ENCODE measurements at places on chromosomes 6 and 20.

DNA sequence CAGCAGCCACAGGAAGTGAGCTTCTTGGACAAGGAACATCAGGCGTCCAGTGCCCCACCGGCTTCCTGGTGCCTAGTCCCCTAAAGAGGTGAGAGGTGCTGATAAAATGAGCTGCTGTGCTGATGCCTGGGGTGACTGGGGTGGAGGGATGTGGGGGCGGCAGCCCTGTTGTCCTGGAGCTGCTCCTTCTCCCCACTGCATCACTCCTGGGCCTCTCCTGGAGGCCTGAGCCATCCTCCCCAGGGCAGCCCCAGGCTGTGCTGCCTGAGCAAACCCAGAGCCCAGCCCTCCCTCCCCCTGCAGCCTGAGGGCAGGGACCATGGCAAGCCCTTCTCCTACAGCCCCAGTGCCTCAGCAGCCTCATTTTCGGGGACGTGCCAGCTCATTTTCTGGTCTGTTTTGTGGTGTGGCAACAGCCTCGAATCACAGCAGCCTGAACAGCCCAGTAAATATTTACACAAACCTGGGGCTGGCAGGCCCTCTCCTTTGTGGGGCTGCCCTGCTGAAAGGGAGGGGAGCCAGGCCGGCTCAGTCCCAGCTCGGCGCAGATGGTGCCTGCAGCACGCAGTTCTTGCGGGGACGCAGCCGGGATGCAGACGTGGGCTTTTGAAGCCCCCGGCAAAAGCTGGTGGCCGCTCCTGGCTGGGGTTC is 259.9 kb downstream of the DLL1 start:
- DNase-seq = no peak

GRCh38 chr20:38569747-38570525 is 11.1 kb upstream of the ADIG start:
- no peak for DNase-seq

DNA sequence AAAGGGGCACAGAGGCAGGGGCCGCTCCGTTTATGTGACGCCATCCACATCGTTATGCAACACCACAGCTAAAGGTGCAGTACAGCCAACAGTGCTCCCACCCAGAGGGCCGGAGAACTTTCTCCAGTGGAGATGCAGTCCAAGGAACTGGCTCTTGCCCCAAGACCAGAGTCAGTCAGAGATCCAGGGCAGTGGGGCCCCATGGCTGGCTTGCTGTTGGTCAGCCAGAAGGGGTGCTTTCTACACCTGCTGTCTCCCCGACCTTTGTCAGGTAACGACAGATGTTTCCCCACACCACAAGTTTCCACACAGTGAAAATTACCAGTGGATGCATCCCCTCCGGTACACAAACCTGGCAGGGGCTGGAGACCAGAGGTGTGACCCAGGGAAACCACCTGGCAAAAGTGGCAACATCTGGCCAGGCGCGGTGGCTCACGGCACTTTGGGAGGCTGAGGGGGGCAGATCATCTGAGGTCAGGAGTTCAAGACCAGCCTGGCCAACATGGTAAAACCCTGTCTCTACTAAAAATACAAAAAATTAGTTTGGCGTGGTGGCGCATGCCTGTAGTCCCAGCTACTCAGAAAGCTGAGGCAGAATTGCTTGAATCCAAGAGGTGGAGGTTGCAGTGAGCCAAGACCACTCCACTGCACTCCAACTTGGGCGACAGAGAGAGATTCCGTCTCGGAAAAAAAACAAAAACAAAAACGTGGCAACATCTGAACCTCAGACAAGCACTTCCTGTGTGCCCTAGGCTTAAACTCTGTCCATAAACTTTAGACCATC is 34.9 kb downstream of the UBE2V1 start:
- DNase-seq = no peak

DNA sequence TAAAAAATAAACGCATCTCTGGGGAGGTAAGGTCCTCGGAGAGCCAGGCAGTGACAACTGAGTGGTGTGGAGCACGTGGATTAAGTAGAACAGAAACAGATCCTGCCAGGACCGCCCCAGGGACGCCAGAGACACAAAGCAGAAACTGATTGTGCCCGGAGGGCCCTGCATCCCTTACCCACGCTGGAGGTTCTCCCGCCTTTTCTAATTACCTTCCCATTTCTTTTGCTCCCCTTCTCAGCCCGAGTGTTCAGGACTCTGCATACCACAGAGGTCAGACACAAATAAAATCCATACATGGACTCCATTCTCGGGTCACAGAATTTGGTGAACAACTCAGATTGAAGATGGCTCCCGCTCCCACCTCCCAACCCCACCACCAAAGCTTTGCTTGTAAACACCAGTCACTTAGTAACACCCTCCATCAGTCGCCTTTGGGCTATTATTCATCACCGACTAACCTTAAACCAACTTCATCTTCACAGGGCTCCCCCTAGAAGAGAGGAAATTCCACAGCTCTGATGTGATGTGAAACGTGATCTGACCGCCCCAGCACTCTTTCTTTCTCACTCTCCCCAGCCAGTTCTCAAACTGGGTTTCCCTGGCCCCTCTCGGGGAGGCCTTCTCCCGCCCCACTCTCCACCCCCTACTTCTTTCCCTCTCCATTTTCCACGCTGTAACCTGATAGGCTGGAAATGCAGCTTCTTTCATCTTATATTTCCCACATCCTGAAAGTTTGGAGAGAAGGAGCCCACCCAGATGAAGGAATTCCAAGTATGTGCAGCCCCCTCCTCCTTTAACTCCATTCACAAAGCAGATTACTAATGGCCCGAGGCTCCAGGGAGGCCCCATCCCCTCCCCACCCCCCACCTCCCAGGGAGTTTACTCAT is 32.5 kb upstream of the PIM1 start:
- peak; percentile 68 for DNase-seq

DNA sequence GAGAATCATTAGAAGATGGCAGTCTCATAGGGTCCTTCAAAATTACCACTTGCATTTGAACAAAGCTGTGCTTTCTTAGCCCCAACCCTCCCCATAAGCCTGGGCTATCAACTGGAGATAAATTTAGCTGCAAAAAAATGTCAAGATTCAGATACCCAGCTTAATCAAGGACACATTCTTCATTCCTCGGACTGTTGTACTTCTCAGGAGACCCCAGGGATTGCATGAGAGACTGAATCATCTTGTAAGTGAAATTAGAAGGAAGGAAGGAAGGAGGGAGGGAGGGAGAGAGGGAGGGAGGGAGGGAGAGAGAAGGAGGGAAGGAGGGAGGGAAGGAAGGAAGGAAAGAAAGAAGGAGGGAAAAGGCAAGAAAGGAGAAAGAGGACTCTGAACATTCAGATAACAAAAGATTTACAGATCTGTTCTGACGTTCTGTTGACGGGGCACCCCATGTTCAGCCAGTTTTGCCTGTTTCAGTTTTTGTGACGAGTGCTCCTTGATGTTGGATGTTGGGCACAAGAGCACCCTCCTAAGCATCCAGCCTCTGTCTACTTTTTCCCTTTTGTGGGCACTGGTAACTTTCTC is 498.7 kb downstream of the PREX1 start:
- no peak for DNase-seq

DNA sequence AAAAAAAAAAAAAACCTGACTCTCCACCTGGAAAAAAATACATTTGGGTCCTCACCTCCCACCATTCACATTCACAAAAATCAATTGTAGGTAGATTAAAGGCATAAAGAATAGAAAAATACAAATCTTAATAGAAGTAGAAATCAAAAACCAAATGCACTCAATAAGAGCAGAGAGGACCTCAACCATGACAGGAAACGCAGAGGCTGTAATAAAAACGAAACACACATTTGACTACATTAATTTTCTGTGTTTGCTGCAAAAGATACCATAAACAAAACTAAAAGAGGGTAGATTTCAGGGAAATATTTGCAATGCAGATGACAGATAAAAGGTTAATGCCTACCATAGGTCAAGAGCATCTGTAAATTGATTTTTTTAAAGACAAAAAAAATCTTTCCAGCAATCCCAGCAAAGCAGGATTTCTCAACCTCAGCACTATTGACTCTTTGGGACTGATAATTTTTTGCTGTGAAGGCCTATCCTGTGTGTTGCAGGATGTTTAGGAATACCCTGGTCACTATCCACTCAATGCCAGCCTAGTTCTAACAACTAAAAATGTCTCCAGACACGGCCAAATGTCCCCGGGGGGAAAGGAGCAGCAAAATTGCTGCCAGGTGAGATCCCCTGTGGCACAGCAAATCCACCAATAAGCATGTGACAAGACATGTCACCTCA is 9.1 kb downstream of the ETV7 start:
- no peak for DNase-seq

- no peak for DNase-seq
These were observed 26.1 kb downstream of the RSPO4 start for GRCh38 chr20:976033-976432.

DNA sequence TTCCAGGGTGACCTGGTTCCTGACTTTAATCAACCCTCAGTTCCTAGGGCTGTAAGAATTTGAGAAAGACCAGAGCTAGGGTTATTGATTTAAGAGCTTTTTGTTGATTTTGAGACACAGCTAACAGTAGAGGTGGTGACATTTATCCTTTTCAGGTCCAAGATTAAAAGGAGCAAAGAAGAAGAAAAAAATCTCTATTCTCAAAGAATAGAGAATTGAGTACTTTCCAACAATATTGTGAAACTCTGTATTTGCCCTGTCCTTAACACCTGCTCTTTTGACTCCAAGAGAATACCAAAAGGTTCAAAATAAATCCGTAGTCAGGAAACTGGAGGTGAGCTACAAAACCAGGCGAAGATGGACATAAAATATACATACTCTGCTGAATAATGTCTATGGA is 7.3 kb downstream of the PAQR8 start:
- no peak for DNase-seq

- no peak for DNase-seq
These were observed 3.2 kb downstream of the GNAS-AS1 start for GRCh38 chr20:58847463-58847862.

GRCh38 chr6:44086931-44087574 is 40.2 kb downstream of the MRPL14 start:
- DNase-seq = no peak

GRCh38 chr20:17622086-17622850 is 52.4 kb downstream of the DSTN start:
- no peak for DNase-seq

GRCh38 chr6:7189101-7189758 is 81.5 kb downstream of the RREB1 start:
- no peak for DNase-seq

- DNase-seq = no peak
These were observed 616 bp downstream of the CHMP4B start for GRCh38 chr20:33811776-33812151.

DNA sequence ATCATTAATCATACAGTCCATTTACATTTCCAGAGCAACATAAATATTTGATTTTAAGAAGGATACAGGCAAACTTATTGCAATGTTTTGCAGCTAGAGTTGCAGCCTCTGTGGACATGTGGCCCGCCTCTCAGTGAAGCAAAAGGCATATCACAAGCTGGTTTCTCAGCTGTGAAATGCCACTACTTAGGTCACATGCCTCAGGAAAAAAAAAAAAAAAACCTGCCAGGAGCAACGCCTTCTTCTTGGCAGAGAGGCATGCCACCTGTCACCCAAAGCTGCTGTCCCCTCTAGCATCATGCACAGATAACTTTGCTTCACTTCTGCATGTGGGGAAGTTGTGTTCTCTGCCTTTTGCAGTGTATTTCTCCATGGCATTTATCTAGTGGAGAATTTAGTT is 18.5 kb downstream of the GRM1 start:
- no peak for DNase-seq

DNA sequence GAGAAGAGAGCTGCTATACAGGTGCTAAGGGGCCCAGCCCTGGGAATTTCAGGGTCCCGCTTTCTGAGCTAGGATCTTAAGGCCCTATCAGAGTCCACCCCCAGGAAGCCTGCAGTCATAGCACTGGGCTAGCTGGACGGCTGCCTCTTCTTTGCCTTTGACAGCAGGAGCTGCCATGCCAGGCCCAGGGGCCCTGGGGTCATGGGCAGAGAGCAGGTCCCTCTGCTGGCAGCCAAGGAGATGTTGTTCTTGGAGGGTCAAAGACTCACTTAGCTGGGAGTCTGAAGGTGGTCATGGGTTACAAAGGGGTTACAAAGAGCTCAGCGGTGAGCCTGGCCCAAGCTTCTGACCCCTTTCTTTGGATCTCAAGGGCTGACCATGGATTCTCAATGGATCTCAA is 52.7 kb downstream of the RPP21 start:
- no peak for DNase-seq

DNA sequence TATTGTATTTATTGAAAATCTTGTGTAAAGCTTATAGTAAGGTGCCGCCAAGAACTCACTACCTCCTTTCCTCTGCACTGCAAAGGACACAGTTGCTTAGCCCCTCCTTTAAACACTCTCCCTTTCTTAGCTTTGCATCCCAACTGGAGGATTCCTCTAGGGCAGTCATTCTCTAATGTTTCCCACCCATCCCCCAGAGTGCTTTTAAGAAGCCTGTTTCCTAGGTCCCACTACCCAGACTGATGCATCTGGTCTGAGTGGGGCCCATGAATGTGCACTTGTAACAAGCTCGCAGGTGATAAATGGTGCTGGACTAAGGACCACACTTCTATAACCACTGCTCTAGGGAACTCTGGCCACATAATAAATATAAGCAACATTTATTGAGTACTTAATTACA is 55.2 kb downstream of the B4GALT5 start:
- no peak for DNase-seq

DNA sequence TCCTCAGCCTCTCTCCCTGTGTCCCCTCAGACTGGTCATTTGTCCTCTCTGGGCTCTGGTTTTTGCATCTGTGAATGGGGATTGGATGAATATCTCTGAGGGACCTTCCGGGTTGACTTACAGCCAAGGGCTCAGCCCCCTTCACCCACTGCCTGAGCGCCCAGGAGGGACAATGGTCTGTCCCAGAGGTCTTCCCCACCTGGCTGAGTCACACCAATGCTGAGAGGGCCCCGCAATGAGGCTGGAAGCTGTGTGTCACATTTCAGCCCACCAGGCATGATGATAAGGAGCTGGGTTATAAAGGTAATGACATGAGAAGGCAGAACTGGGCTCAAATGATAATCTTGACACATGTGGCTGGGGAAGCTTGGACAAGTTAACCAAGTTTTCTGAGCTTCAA is 70.5 kb downstream of the TOX2 start:
- no peak for DNase-seq
